ENCODE measurements at places on chromosomes 16 and 17. TPM values are rescaled to one million over a fixed set of nuclear protein-coding genes. Genes with fewer than 3 reads are reported as not detected.

The HLF gene
- 4.5 TPM for total RNA-seq

The C17orf78 gene
- total RNA-seq = not detected

The OR2C1 gene
- total RNA-seq = not detected

The KRT28 gene
- total RNA-seq = not detected

The GAS7 gene
- 0.18 TPM for total RNA-seq

- no peak for DNase-seq
- no peaks in the 10 kb centered on the region for H3K27me3 ChIP-seq
- peaks cover 18% of the 10 kb centered on the region for H3K4me1 ChIP-seq
Measured at GRCh38 chr17:17086585-17086984, 44.3 kb downstream of the MPRIP start.

DNA sequence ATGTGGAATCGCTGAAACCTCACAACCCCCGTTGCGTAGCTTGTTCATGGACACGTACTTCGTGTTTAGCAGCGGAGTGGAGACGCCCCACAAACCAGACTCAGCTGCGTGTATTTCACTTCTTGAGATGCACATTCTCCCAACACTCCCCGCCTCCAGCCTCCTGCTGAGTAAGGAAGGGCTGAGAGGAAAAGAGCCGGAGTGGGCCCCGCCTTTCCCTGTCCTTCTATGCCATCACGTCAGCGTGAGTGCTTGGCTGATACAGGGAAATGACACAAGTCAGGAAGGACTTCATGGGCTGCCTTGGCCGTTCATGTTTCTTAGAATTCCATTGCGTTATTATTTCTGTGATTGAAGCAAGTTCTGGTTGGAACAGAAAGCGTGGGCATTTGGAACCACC lies 68.6 kb upstream of the CBX4 start:
- no peaks in the 10 kb centered on the region for H3K36me3 ChIP-seq
- H3K27ac ChIP-seq = no peak overlapping the region
- peaks cover 7% of the 10 kb centered on the region for H3K27me3 ChIP-seq
- H3K4me3 ChIP-seq = no peak overlapping the region

DNA sequence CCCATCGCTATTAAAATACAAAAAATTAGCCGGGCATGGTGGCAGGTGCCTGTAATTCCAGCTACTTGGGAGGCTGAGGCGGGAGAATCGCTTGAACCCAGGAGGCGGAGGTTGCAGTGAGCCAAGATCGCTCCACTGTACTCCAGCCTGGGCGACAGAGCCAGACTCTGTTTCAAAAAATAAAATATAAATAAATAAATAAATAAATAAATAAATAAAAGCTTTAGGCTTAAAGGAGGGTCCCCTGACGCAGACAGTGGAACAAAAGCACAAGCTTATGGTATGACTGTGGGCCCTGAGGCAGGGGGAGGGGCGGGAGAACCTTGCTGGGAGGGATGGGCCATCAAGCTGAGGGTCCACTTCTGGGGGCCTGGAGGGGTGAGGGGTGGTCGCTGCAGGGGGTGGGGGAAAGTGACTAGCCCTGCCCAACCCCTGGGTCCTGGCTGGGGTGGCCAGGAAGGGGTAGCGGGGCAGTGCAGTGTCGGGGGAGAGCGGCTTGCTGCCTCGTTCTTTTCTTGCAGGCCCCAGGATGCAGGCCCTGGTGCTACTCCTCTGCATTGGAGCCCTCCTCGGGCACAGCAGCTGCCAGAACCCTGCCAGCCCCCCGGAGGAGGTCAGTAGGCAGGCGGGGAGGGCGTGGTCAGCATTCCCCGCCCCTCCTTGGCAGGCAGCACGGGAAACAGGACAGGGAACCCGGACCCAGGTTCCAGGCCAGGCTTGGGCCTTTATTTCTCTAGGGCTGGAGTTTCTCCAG lies 4.7 kb downstream of the SERPINF1 start:
- no peak overlapping the region for H3K27ac ChIP-seq
- no peak overlapping the region for H3K4me3 ChIP-seq
- DNase-seq = no peak
- H3K36me3 ChIP-seq = no peaks in the 10 kb centered on the region
- H3K27me3 ChIP-seq = no peaks in the 10 kb centered on the region

DNA sequence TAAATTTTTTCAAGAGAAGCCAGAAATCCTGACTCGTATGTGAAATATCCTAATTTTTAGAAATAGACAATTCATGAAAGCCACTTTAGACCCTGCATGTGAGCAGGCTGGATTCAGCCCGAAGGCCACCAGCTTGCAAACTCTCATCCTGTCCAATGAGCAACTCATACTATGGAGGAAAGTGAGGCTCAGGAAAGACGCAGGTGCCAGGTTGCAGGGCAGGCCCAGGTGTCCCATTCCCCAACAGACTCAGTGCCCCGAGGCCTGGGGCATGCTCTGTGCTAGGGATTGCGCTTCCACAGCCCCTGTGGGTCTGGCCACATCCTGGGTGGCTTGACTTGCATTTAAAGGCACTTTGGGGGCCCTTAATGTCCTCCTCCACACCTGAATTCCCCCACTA lies 16.7 kb upstream of the RASD1 start:
- DNase-seq = no peak
- no peaks in the 10 kb centered on the region for H3K27me3 ChIP-seq
- peaks cover 3% of the 10 kb centered on the region for H3K4me1 ChIP-seq
- H3K27ac ChIP-seq = no peak overlapping the region
- H3K36me3 ChIP-seq = no peaks in the 10 kb centered on the region

DNA sequence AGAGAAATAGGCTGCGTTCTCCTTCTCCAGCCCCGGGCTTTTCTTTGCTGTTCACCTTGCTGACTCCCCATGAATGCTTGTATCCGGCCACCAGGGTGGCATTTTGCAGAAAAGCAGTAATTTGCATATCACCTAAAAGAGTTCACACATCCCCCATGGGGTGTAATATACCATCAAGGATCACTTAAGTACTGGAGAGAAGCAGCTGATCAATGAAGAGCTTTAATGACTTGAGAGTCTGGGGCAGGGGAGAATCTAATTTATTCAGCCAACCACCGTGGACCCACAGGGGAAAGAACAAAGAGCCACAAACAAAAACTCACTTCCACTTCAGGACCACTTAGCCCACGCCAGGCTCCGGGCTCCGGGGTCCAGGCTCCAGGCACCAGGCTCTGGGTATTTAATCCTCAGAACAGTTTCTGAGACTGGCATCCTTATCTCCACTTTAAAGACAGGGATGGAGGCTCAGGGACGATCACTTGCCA lies 33.9 kb upstream of the SEC14L1 start:
- H3K4me1 ChIP-seq = peaks cover 25% of the 10 kb centered on the region
- no peak overlapping the region for H3K27ac ChIP-seq
- DNase-seq = no peak
- peaks cover 11% of the 10 kb centered on the region for H3K36me3 ChIP-seq
- no peak overlapping the region for H3K4me3 ChIP-seq

GRCh38 chr16:57357330-57358085 lies 1.1 kb upstream of the CCL22 start:
- H3K4me3 ChIP-seq = no peak overlapping the region
- H3K27ac ChIP-seq = peak overlapping the region; percentile 61
- DNase-seq = no peak
- no peaks in the 10 kb centered on the region for H3K36me3 ChIP-seq

GRCh38 chr17:19876529-19877161 lies 8.9 kb upstream of the ULK2 start:
- H3K27me3 ChIP-seq = peaks cover 7% of the 10 kb centered on the region
- peak overlapping the region; percentile 43 for H3K4me3 ChIP-seq
- H3K27ac ChIP-seq = no peak overlapping the region
- no peaks in the 10 kb centered on the region for H3K36me3 ChIP-seq

- H3K36me3 ChIP-seq = no peaks in the 10 kb centered on the region
- peak overlapping the region; percentile 76 for H3K27ac ChIP-seq
- H3K4me1 ChIP-seq = peaks cover 7% of the 10 kb centered on the region
Measured at GRCh38 chr16:31143694-31144148, 6.1 kb downstream of the PRSS36 start.

DNA sequence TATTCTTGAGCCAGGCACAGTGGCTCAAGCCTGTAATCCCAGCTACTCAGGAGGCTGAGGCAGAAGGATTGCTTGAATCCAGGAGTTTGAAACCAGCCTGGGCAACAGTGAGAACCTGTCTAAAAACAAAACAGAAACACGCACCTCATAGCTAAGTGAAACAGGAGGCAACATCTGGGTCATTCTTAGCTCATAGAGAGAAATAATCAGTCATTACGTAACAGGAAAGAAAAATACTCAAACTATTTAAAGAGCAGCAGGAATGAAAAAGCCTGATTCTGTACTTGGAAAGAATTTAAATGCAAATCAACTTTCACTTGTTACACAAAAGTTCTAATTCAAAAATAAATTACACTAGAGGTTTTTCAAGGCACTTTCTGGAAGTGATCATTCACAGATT lies 17.2 kb downstream of the CHCT1 start:
- no peak overlapping the region for H3K4me3 ChIP-seq
- peaks cover 3% of the 10 kb centered on the region for H3K4me1 ChIP-seq

GRCh38 chr17:81519284-81520020 lies 6.9 kb upstream of the ACTG1 start:
- peaks cover 3% of the 10 kb centered on the region for H3K27me3 ChIP-seq
- no peak overlapping the region for H3K4me3 ChIP-seq
- peaks cover 16% of the 10 kb centered on the region for H3K4me1 ChIP-seq
- DNase-seq = peak; percentile 46

DNA sequence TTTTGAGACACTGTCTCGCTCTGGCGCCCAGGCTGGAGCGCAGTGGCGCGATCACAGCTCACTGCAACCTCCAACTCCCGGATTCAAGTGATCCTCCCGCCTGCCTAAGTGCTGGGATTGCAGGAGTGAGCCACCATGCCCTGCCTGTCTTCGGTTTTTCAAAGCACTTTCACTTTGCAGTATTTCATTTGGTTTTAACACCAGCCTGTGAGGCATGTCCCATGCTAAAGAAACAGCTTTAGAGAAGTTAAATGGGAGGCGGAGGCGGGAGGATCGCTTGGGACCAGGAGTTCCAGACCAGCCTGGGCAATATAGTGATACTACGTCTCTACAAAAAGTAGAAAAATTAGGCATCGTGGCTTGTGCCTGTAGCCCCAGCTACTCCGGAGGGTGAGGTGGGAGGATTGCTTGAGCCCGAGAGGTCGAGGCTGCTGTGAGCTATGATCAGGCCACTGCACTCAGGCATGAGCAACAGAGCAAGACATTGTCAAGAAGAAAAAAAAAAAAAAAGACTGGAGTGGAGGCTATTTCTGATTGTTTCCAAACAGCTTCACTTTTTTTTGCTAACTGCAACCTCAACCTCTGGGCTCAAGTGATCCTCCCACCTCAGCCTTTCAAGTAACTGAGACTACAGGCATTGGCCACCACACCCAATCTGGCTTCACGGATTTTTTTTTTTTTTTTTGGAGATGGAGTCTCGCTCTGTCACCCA lies 1.3 kb downstream of the METTL23 start:
- peaks cover 28% of the 10 kb centered on the region for H3K4me1 ChIP-seq
- no peaks in the 10 kb centered on the region for H3K27me3 ChIP-seq
- H3K4me3 ChIP-seq = peak overlapping the region; percentile 91
- peaks cover 73% of the 10 kb centered on the region for H3K36me3 ChIP-seq

DNA sequence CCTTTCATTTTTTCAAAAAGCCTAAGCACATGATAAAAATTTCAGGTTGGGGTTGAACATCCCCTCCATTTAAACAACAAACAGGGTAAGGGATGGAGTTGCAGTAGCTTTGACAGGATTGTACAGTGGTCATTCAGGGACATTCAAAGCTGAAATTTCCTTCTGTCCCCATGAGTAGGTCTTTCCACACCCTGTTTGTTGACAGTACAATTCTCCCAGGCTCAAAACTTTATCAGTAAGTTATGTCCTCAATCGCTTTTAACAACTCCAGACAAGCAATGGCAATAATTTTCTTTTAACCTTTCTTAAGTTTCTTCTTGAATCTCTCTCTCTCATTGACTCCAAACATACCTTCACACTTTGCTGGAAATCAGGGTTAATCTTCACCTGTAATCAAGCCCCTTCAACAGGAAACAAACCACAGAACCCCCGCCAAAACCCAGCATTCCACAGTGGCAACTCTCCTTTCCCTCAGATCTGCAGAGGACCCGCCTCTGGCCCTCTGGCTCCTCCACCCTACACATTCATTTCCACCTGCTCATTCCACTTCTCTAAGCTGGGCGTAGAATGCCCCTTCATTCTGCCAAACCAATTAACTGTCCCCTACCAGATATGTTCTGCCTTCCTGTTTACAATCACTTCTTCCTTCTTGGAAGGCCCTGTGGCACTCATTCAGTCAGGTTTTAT lies 20.7 kb downstream of the TXNDC11 start:
- peak overlapping the region; percentile 4 for H3K27ac ChIP-seq
- no peak for DNase-seq
- H3K4me1 ChIP-seq = peaks cover 6% of the 10 kb centered on the region
- H3K27me3 ChIP-seq = no peaks in the 10 kb centered on the region
- H3K4me3 ChIP-seq = no peak overlapping the region

DNA sequence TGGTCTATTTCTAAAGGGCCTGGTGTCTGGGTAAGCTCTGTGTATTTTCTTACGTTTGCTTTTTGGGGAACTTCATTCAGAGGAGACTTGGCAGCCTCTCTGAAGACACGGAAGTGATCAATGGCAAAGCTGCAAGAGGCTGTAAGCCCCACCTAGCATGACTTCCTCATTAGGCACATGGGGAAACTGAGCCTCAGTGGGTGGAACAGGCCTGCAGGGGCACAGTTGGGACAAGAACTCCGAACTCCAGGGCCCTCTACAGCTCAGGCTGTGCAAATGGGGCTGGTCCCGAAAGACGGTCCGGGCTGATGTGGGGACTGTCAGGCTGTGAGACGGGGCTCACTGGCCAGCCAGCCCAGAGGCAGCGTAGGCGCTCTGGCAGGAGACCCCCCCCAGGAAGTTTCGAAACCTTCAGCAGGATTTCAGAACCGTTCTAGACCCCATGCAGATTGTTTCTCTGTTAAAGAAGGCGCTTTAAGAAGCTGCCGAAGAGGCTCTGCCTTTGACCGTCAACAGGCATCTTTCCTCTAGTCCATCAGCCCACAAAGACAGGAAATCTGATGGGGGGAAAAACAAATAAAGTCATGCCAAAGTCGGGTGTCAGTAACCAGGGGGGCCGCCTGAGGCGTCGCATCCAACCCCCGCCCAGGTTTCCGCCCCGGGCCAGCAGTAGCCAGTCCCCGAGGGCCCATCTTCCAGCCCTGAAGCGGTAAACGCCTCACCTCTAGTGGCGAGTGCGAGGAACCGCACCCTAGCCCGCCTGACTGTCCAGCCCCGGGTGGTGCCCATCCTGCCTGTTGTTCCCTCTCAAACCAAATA lies 79.8 kb upstream of the TBC1D3K start:
- H3K27ac ChIP-seq = no peak overlapping the region
- no peaks in the 10 kb centered on the region for H3K36me3 ChIP-seq
- peak; percentile 56 for DNase-seq

GRCh38 chr17:50799582-50799981 lies 32.3 kb upstream of the ANKRD40CL start:
- no peaks in the 10 kb centered on the region for H3K36me3 ChIP-seq
- no peaks in the 10 kb centered on the region for H3K27me3 ChIP-seq
- no peak overlapping the region for H3K4me3 ChIP-seq
- no peak for DNase-seq
- H3K27ac ChIP-seq = no peak overlapping the region
